ENCODE measurements at places on chromosomes 3 and 15.

DNA sequence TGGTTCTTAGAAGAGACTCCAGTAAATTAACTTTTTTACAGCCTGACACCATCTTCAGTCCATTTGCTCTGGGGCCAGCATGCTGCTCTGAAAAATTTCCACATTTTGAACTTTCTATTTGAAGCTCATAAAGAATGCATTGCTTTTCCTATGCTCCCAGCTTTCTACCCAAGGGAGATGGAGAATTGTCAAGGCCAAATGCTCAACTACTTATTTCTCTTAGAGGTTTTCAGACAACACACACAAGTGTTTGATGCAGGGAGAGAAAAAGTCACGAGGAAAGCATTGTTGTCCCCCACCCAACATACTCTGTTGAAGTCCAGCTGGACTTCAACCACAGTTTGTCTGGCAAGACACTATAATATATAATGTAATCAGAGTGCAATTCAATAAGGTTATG is 100.3 kb upstream of the CADPS start:
- no peak for DNase-seq

GRCh38 chr3:11720304-11720898 is 76.7 kb upstream of the VGLL4 start:
- no peak for DNase-seq

DNA sequence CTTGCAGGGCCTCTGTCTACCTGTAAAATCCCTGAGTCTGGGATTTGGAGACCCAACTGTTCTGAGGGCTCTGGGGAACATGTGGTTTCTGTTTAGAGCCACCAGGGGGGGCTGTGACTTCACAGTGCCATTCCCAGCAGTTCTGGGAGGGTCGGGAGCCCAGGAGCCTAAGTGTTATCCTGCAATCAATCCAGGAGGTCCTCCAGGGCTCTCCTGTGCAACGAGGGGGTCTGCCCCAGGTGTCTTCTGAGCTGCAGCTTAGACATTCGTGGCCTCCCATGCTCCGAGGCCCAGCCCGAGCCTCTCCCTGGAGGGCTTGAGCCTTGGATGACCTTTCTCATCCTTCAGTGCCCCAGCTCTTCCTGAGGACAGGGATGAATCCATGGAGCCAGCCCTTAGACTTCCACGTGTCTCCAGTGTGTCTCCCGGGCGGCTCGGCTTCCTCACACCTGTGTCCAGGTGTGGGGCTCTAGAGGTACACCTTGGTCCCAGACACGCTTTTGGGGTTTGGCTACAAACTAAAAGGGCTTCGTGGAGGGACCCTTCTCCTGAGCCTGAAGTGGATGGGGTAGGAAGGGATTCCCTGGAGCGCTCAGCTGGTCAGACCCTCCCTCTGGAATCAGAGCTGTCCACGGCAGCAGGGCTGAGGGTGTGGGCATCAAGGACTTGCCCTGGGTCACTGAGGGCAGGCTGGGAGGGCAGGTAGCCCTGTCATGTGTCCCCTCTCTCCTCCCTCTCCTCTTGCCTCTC is 20.3 kb upstream of the ABTB1 start:
- no peak for DNase-seq

DNA sequence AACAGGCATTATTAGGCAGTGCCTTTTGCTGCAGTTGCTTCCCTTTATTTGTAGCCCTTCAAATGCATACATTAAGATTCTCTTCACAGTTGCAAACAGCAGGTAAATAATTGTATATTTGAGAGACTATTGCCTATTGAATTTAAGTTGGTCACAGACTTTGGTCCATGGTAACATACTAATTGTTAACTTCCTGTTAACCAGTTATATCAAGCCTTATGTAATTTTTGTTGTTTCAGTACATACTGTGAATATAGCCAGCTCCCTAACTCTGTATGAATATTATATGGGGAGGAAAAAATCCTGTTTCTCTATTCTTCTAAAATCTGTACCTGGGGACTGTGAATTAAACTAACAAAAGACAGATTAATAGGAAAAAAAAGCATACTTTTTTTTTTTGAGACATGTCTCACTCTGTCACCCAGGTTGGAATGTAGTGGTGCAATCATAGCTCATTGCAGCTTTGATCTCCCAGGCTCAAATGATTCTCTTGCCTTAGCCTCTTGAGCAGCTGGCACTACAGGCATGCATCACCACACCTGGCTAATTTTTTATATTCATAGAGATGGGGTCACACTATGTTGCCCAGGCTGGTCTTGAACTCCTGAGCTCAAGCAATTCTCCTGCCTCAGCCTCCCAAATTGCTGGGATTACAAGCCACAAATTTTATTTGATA is 53.2 kb downstream of the CHL1 start:
- no peak for DNase-seq

GRCh38 chr15:79849789-79850188 is 47.0 kb downstream of the MTHFS start:
- no peak for DNase-seq

- no peak for DNase-seq
These were observed 22.6 kb upstream of the MTMR10 start for GRCh38 chr15:31013863-31014607.

DNA sequence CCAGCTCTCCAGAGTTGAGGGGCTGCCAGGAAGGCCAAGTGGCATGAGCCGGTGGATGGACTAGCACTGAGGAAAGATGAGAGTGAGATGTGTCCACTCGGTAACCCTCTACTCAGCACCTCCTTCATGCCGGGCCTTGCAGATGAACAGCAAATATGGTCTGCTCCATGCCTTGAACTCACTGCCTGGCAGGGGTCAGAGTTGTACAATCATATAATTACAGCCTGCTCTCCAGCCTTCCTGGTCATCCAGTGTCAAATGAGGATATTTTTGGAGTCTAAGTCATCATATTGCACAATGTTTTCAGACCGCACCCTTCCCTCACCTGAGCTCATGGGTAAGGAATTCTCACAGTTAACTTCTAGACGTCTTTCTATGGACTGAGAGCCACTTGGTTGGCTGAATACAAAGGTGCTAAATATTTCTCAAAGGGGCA is 4.9 kb downstream of the MGLL start:
- no peak for DNase-seq

DNA sequence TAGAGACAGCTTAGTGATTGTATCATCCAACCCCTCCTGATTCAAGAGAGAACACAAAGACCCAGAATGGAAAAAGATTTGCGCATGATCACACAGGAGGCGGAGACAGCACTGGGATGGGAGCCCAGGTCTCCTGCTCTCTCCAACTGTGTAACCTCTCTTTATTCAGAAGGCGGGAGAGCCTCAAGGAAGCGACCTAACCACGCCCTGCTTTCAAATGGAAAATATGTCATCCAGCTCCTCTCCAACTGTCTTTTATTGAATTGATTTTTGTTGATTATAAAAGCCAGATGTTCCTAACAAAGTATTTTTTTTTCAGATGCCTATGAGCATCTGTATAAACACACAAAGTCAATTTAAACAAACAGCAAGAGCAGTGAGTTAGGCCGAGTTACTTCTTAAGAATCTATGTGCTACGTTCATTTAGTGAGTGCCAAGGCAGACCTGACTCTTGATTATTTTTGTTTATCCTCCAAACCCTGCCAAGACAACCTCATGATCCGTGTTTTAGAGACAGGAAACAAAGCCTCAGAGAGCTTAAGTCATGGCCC is 74.5 kb downstream of the BFSP2 start:
- DNase-seq = no peak

GRCh38 chr3:67653425-67654098 is 850 bp downstream of the SUCLG2 start:
- DNase-seq = no peak

- DNase-seq = no peak
These were observed 185.7 kb upstream of the TOPAZ1 start for GRCh38 chr3:44055951-44056350.

GRCh38 chr3:45644063-45644790 is 45.0 kb upstream of the SACM1L start:
- no peak for DNase-seq

DNA sequence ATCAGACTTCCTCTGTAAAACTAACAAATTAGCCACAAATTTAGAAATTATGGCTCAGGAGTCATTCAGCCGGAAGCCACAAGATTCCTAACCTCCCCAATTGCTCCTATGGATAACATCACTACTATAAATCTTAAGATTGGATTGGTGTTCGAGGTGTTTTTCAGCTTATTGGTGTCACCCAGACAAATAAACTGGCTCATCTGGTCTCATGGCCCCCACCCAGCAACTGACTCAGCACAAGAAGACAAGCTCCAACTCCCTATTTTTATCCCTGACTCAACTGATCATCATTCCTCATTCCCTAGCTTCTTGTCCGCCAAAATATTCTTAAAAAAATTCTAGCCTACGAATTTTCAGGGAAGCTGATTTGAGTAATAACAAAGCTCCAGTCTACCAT is 135.1 kb upstream of the STRIT1 start:
- DNase-seq = no peak

GRCh38 chr3:187640569-187641059 is 29.6 kb downstream of the SST start:
- no peak for DNase-seq

Measured in activated CD8-positive, alpha-beta memory T cell treated with anti-CD3 and anti-CD28 coated beads for 1 hour (primary cell).